ENCODE measurements at places on chromosomes 3 and 15. TPM values are rescaled to one million over a fixed set of nuclear protein-coding genes. Genes with fewer than 3 reads are reported as not detected.
A peak's percentile ranks its signal among the peaks of the same experiment; 100 is the strongest.

DNA sequence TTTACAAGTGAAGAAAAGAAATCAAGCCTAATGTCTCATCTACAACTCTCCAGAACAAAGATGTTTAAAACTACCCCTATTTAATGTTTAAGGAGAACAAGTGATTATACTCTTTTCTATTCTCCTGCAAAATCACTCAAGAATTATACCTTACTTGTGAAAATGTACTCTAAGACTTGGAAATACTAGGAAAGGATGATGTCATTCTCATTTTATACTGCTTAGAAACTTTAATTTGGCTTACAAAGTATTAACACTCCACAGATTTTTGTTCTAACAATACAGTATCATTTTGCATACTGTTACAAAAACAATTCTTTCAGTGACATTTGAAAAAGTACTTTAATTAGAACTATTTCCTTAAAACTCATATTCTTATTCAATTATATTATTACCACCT lies 89.5 kb downstream of the SMARCC1 start:
- H3K36me3 ChIP-seq: peaks cover 62% of the 10 kb centered on the region
- no peaks in the 10 kb centered on the region for H3K27me3 ChIP-seq
- DNase-seq: no peak
- H3K4me3 ChIP-seq: no peak overlapping the region
- H3K4me1 ChIP-seq: no peaks in the 10 kb centered on the region
- no peak overlapping the region for H3K27ac ChIP-seq

- H3K27ac ChIP-seq: no peak overlapping the region
- peaks cover under 1% of the 10 kb centered on the region for H3K4me1 ChIP-seq
- no peak for DNase-seq
Observed at GRCh38 chr15:75361989-75362641, 6.3 kb downstream of the MAN2C1 start.

- H3K4me3 ChIP-seq: no peak overlapping the region
- H3K36me3 ChIP-seq: no peaks in the 10 kb centered on the region
- no peak for DNase-seq
- H3K4me1 ChIP-seq: peaks cover 7% of the 10 kb centered on the region
Observed at GRCh38 chr3:128179484-128179819, 26.2 kb downstream of the EEFSEC start.

ANKRD63 gene
- polyA plus RNA-seq: 0.16 TPM

DNA sequence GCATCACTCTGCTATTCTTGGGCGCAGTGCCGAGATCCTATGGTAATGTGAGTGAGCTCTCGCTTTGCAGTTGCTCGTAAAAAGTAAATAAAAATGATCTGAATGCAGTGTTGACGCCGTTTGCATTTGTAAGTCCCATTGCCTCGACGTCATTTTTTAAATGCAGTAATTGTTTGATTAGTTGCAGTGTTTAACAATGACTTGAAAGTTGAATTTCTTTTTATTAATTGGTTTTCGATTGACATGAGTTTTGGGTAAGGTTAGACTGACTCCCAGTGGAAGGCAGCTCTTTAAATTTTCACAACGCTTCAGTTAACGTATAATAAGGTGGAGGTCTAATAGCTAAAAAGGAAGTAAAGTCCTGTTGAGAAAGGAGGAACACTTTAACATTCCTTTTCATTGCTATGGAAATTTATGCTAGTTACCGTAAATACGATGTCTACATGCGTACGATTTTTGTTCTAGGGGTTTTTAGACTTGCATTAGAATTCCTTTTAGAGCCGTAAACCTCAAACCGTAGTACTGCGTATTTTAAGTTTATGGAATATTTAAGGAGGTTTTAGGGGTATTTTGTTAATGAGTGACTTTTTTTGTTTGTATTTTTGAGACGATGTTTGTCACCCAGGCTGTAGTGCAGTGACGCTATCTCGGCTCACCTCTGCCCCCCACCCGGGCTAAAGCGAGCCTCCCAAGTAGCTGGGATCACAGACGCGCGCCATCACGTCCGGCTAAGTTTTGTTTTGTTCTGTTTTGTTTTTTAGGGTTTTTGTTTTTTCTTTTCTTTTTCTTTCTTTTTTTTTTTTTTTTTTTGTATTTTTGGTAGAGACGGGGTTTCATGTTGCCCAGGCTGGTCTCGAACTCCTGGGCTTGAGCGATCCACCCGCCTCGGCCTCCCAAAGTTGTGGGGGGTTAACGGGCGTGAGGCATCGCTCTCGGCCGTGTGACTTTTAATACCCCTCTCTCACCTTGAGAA lies 1.4 kb downstream of the MORF4L1 start:
- no peaks in the 10 kb centered on the region for H3K27me3 ChIP-seq
- H3K27ac ChIP-seq: peak overlapping the region; percentile 100
- no peak for DNase-seq
- no peaks in the 10 kb centered on the region for H3K36me3 ChIP-seq
- peak overlapping the region; percentile 89 for H3K4me3 ChIP-seq
